LHCN-M2 (cell line): ENCODE measurements at places on chromosomes 11 and 22. TPM values are rescaled to one million over a fixed set of nuclear protein-coding genes. Genes with fewer than 3 reads are reported as not detected.
A peak's percentile ranks its signal among the peaks of the same experiment; 100 is the strongest.

The LARGE1 gene
- 7.8 and 8.6 TPM in 2 replicates for total RNA-seq

The RAB36 gene
- under 0.01 and 0.11 TPM in 2 replicates for total RNA-seq

The KREMEN1 gene
- 4.3 and 5.8 TPM in 2 replicates for total RNA-seq

The PTPN5 gene
- not detected in 2 replicates for total RNA-seq

The IL17REL gene
- total RNA-seq: not detected in 2 replicates

GRCh38 chr22:47043835-47044721 lies 281.6 kb downstream of the TBC1D22A start:
- no peak for DNase-seq

GRCh38 chr22:30695871-30696655 lies 1.4 kb downstream of the OSBP2 start:
- DNase-seq: no peak

DNA sequence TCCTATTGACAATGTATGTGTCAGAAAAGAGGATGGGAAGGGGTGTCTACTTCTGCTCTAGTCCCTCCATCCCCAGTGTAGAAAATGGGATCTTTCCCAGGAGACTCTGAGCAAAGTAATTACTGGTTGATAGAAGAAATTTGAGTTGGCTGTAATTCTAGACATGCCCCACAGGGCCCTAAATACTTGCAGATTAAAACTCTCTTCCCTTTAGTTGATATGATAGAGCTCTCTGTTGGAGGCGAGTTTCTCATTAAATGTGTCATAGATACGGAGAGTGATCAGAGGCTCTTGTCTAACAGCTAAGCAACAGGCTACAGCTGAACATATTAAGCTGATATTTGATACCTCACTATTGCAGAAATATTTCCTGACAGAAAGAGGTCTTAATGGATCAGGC lies 32.9 kb downstream of the OR52E1 start:
- no peak for DNase-seq

- no peak for DNase-seq
These were observed 485.7 kb downstream of the MN1 start for GRCh38 chr22:27315833-27316232.

- no peak for DNase-seq
These were observed 19.6 kb downstream of the ADM start for GRCh38 chr11:10324474-10324873.

DNA sequence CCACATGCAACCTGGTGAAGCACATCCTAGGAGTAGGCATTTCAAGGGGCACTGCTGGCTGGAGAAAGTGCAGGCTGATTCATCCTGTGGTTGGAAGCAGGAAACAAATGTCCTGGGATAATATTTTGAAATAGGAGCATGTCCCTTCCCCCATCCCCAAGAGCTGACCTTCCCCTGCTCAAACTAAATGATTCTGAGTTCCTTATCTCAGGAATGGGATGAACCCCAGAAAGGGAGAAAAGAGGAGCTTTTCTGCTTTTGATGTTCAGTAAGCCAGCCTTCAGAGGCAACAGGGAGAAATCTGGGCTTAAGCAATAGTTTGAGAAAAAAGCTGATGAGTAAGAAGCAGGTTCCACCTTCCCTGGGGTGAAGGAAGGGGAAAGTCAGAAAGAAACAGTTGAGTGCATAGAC lies 19.5 kb upstream of the SPON1 start:
- peak; percentile 73 for DNase-seq

DNA sequence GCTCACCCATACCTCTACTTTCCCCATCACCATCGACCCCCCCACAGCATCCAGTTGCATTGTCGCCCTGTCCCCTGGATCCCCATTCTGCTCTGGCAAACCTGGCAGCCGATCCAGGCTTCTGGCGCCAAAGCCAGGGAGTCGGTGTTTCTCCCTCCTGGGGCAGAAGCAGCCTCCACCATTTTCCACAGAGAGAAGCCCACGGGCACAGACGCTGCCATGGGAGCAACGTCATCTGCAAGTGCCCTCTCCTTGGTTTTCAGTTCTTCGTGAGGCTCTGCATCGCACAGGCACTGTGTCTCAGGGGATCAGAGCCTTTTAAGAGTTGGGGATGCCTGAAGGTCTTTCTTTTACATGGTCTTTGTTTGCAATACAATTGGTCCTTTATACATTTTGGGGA lies 2.3 kb downstream of the YPEL4 start:
- DNase-seq: no peak

DNA sequence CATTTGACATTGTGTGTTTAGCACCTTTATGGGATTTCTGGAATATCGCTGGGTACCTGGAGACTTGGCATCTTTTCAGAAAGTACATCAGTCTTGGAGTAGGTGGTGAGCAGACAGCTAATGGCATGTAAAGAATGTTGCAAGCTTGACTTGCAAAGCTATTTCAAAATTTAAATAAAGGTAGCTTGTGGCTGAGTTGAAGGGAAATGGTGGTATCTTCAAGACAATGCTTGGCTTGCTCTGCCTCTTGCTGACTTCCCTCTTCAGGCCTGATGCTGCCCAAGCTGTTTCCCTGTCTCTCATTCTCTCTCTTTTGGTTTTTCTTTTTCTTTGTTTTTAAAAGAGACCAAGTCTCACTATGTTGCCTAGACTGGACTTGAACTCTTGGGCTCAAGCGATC lies 13.2 kb downstream of the ZNRF3 start:
- no peak for DNase-seq
